Ovary (tissue), 10 donors: ENCODE measurements at places on chromosomes 2 and 18.

GRCh38 chr2:203484266-203485112 lies 50.6 kb downstream of the RAPH1 start:
- no peak for DNase-seq

DNA sequence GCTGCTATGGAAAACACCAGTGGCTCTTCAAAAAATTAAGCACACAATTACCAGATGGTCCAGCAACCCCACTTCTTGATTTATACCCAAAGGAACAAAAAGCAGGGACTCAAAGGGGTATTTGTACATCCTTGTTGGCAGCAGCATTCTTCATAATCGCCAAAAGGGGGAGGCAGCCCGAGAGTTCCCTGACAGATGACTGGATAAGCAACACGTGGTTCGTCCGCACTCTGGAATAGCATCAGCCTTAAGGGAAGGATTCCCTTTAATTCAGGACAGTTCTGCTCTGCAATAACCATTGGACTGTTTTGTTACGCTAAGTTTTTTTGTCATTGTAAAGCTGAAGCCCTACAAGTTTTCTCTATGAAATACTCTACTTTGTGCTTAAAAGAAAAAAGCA lies 76.7 kb upstream of the TWIST2 start:
- no peak for DNase-seq

GRCh38 chr2:23918837-23919489 lies 8.0 kb downstream of the ATAD2B start:
- DNase-seq = no peak

DNA sequence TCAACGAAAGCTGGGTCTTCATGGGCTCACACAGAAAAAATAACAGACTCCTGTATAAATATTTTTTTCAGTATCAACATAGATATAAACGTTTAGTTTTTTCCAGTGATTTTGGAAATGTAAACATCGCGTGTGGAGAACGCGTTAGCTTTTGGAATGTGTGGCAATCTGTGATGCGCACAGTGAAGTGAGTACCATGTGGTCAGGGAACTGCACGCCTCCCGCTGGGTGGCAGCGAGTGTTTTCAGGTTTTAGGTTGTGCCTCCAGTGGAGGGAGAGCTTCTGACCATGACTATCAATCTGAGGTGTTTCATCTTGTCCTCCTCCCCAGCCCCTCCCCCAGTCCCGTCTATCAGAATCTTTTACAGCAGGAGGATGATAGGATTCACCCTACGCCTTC lies 127.8 kb downstream of the ARHGAP28 start:
- no peak for DNase-seq

GRCh38 chr2:60047944-60048525 lies 505.4 kb downstream of the BCL11A start:
- DNase-seq = no peak

- no peak for DNase-seq
Observed at GRCh38 chr2:1997409-1997808, 253.1 kb upstream of the PXDN start.

- no peak for DNase-seq
Observed at GRCh38 chr18:30545393-30545792, 497.1 kb downstream of the DSC3 start.

DNA sequence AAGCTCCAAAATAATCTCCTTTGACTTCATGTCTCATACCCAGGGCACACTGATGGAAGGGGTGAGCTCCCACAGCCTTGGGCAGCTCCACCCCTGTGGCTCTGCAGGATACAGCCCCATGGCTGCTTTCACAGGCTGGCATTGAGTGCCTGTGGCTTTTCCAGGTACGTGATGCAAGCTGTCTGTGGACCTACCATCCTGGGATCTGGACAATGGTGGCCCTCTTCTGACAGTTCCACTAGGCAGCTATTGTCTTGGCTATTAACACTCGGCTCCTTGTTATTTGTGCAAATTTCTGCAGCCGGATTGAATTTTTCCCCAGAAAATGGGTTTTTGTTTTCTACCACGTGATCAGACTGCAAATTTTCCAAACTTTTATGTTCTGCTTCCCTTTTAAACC lies 634.2 kb downstream of the TSN start:
- no peak for DNase-seq

- no peak for DNase-seq
Observed at GRCh38 chr2:148939271-148939670, 64.2 kb downstream of the KIF5C start.

DNA sequence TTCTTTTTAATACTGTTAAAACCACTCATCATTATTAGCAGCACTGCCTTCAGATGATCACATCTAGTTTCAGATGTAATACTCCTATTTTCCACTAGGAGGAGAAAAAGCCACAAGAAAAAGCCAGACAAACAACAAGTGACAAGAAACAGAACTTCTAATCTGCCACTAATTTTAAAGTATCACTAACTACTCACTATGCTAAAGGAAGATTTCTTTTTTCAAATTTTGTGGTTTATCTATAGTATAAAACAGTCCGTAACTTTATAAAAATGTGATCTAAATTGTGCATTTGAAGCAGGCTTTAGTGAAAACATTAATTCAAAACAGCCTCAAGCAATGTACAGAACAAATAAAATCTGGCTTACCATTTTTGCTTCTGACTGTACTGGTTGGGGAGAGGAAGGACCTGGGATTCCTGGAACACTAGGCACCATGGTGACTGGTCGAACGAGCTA lies 56.8 kb downstream of the ATF2 start:
- DNase-seq = no peak

DNA sequence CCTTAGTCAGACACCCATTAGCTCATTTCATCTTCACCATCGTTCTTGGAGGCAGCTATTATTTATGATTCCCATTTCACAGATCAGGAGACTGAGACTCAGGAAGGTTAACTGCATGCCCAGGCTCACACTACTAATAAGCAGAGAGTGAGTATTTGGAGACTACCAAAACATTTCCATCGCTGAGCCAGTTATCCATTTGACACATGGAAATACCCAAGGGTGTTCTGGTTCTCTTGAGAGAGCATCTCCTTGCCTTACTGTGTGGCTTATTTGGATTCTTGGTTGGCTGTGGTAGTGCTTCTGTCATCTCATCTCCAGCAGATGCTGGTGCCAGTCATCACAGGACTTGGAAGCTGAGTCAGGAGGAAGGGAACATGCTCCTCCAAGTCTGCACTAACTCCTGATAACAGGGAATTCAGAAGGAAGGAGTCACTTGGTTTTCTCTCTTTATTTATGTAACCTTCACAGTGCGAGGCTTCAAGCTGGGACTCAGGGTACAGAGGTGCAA lies 55.2 kb downstream of the RASGRP3 start:
- no peak for DNase-seq

DNA sequence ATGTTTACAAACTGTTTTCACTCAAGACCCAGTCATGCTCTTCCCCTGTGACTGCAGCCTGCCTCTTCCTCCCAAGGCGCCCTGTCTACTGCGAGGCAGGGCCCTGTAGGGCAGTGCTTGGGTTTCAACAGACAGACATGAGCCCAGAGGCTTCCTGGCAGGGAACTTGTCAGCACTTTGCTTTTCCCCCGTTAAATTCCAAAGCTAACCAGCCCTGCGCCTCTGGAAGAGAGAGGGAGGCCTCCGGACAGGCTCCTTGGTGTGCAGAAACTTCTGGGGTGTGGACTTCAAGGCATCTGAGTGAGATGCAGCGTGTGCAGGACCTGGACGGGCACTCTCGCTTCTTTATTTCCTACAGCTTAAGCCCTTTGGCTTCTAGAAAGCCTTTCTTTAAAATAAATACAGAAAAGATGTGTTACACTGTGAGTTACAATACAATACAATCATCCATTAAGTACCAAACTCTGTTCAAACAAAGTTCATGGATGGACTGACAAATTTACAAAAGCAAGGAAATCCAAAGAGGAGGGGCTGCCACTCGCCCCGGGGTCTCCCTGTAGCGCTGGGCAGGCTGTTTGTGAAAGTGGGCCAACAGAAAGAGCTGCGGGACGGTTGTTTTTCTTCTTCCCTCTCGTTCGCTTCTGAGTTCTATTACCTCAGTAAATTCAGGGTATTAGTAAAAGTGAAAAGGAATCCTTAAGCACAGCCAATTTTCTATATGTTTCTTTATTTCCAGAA lies 8.8 kb upstream of the ZNF516 start:
- no peak for DNase-seq

GRCh38 chr2:66566726-66567399 lies 131.9 kb downstream of the MEIS1 start:
- DNase-seq = no peak

DNA sequence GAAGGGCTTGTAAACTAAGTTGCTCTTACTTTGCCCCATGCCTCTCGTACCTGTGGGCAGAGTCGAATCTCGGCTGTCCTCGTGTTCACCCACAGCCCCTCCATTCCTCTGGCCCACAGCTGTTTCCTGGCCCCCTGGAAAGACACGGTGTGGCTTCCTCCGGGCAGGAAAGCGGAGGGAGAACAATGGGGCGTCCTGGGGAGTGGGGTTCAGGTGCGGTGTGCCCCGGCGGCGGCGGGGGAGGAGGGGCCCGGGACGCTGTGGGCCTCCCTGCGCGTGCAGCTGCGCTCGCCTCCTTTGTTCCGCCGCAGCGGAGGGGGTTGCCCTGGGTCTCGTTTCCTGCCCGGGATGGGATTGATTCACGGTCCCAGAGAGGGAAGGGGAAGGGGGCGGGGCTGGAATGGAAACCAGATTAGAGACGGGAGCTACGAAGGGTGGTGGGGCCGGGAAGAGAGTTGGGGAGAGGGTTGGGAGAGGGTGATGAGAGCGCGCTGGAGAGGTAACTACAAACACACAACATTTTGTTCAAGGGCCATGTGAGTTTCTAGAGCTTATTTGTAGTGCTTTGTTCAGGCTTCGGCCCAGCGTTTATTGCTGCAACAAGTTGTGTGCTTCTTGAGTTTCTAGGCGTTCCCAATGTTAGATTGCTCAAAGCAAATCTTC lies 796 bp downstream of the MYO1B start:
- DNase-seq = peak; percentile 77

DNA sequence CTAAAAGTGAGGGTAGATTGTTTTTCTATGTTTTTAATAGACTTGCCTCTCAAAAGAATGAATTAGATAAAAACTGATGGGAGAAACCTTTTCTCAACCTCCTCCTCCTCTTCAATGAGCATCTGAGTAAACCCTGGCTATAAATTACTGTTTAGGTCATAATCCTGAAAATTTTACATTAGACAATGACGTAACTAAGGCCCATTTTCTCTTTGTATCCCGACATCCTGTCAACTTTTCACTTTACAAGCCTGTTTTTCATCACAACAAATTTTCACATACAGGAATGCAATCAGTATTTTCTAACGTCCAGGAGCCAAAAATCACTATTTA lies 1.3 kb downstream of the SPIRE1 start:
- no peak for DNase-seq

- no peak for DNase-seq
Observed at GRCh38 chr2:240319855-240320203, 115.6 kb upstream of the GPC1 start.

GRCh38 chr18:58845928-58846724 lies 18.6 kb upstream of the ZNF532 start:
- DNase-seq = no peak

DNA sequence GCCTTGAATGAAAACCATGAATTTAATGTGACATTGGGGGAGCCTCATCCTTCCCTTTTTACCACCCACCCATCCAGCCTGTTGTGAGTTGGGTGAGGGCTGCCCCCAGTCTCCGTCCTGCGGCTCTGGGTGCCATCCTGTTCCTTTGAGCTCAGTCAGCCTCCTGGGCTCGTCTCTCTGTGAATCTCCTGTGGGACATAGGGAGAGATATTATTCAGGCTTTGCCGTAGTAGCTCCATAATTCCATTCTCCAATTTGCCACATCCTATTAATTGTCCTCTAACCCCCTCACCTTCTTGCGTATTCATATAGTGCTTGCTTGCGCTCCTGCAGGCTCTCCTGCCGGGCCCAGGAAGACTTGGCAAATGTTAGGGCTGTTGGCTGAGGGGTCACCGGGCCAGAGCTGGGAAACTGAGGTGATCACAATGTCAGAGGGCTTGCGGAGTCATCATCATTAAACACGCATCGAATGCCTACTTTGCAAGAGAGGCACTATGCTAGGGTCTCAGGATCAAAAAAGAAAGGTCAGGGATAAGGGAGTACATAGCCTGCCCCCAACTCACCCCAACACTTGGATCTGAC lies 709 bp upstream of the DQX1 start:
- no peak for DNase-seq

DNA sequence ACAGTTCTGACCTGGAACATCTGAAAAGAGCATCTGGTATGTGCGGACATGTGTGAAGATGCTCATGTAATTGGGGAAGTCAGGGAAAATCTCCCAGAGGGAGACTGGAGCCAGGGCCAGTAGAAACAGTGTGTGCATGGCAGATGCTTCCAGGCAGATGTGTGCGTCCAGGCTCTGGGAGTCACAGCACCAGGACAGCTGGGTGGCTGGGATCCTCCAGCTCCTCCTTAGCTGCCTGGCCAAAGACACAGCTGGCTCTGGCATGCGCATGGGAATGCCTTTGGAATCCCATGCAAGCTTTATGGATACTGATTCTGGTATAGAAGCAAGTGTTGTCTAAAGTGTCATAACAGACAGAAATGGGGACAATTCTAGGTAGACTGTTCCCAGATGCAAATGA lies 369.7 kb downstream of the INSIG2 start:
- DNase-seq = no peak

- DNase-seq = no peak
Observed at GRCh38 chr2:55865096-55865835, 58.3 kb downstream of the EFEMP1 start.

DNA sequence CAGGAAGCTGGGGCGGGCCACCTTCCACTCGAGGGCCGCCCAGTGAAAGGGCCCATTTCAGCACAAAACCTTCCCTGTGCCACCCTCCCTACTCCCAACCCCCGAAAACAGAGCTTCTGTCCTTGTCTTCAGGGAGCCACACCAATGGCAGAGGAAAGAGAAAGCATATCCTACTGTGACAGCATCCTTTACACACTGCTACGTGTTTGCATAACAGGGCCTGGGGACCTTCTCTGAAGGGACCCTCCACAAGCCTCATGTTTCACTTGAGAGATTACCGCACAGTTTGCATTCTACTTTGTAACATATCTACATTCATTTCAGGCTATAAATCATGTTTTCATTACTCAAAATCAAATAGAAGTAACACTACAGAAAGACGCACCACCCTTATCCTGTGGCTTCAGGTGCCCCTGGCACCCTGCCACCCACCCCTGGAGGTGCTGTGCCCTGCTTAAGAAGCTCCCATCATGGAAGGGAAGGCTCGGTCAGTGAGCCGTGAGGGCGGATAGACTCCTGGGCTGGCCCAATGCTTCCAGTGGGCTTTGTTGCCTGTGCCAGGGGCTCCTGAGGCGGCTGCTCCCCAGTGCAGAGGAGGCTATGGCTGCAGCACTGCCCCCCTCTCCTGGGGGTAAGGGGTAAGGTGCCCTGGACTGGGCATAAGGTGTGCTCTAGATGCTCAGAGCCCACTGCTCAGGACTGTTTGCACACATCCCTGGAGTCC lies 52.0 kb downstream of the EIPR1 start:
- peak; percentile 21 for DNase-seq

DNA sequence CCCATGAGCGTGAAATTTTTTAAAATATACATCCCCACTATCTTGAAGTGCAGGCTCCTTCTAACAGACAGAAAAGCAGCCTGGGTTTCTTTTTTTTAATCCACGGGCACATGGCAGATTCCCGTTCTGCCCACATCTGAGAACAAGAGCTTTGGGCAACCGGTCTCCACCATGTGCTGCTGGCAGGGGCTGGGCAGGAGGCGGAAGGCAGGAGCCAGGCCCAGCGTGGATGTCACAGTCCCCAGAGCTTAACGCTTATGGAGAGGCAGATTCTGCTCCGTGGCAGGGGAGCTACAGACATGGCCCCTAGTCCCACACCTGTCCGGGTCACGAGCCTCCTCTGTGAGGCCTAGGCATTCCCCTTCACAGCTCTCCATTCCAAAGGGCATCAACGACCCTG lies 503.0 kb upstream of the MYT1L start:
- no peak for DNase-seq
